Astrocyte of the spinal cord (primary cell): ENCODE measurements at places on chromosomes 6 and 20.

GRCh38 chr20:45206725-45207124, at the start of gene SEMG1:
Gene SEMG1 (plus strand): TSS chr20:45207033. CDS start chr20:45207054, 21 bp downstream.
- no peak for DNase-seq

DNA sequence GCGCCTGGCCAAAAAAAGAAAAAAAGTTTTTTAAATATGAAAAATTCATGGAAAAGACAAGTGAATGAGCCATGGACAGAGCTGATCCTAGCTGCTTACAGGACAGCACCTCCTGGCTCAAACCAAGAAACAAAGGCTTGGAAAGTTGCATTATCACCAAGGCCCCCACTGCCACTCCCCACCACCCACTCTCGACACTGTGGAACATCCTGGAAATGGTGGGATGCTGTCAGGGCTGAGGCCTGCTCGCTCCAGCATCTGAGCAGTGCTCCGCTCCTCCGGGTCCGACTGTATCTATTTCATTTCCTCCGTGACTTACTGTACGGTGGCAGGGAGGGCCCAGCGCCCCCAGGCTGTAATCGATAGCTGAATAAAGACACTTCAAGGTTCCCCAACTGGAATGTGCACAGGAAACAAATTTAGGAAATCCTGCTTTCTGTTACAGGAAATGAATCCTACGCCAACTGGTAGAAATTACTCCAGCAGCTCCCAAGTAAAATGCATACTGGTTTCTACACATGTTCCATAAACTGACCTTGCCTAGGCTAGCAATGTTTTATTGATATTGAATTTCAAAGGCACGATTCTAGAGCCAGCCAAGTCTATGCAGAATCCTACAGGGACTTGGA, 109.5 kb upstream of the NFATC2 start:
- no peak for DNase-seq

GRCh38 chr6:142265476-142265875, 36.3 kb upstream of the ADGRG6 start:
- no peak for DNase-seq

- no peak for DNase-seq
These were observed 18.6 kb upstream of the MCM3 start for GRCh38 chr6:52303178-52303577.

- DNase-seq, result no peak
These were observed 536 bp upstream of the MTFR2 start for GRCh38 chr6:136250686-136251008.

- DNase-seq, result no peak
These were observed 74.8 kb upstream of the SHLD1 start for GRCh38 chr20:5675103-5676091.

DNA sequence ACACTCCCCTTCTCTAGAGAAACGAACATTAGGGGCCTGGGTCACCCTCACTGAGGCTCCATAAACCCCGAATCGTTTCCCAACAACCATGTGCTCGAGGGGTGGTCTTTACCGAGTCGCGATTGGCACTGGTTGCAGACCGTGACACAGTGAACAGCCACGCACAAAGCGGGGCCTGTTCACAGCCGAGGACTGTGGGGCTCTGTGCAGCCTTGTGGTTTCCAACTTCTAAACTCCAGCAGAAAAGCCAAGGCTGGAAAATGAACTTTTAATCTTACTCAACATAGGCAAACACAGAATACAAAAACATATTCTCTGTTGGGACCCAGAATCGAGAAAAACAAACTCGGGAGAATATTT, 19.0 kb downstream of the RRBP1 start:
- no peak for DNase-seq

DNA sequence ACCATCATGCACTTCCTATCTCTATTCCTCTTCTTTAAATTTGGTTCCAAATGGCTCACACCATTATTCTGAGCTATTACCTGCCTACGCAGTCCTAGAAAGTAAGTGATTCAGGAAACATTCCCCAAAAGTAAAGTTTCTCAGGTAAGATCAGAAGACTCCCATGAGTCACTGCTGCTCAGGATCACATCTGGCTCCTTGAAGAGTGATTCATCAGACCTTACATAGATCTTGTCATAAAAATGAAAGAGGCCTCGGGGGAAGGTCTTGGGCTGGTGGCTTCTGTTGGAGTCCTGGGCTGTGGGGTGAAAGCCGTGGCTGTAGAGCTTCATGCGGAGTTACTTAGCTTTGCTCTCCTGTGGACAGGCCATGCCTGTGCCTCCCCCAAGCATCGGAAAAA, 35.9 kb downstream of the PLG start:
- no peak for DNase-seq

- no peak for DNase-seq
These were observed 185.2 kb upstream of the ARG1 start for GRCh38 chr6:131387562-131388447.

DNA sequence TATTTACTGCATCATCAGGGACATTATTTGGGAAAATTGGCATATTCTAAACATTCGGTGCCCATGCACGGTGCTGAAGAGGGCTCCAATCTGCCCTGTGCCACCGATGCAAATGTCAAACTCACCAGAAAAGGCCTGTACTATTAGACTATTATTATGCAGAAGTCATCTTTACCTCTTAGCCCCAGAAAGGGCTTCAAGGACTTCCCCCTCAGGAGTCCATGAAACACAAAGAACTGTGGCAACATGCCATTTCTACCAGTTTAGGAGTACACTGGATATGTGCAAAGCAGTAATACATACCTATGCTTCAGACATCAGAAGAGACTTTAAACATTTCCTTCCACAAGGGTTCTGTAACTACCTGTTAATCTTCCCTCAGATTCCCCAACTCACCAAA, 8.6 kb downstream of the DIDO1 start:
- DNase-seq, result no peak

DNA sequence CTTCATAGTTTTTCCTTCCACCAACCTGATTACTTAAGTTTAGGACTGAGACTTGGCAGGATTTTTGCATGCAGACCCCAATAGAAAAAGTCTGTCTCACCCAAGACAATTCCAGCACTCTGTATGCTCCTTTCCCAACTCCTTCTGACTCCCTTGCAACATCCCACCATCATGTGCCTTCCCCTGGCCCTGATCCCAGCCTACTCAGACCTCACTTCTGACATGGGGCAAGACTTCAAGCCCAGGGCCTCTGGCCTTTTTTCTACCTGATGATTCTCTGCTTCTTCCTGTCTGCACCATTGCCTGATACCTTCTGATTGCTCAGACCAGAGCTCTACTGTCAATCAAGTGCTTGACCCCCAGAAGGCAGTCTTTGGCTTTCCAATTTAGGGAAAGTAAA, 96.6 kb downstream of the HAO1 start:
- no peak for DNase-seq
